Stomach (tissue), 19 donors: ENCODE measurements at places on chromosomes 5 and 9.
A peak's percentile ranks its signal among the peaks of the same experiment; 100 is the strongest.

DNA sequence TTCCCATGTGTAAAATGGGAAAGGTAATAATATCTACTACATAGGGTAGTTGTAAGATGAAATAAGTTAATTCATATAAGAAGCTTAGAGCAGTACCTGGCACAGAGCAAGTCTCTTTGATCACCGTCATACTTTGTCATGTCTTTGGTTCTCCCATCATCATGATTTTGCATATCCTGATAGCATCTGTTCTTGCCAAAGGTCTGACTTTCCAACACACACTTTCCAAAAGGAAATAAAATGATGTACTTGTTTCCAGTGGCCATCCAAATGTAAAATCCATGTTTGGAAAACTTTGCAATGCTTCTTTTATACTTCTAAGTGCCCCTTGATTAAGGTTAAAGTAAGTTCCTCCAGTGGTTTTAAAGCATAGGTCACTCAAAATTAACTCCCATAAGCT is 266.9 kb upstream of the PTGER4 start:
- DNase-seq, result no peak

DNA sequence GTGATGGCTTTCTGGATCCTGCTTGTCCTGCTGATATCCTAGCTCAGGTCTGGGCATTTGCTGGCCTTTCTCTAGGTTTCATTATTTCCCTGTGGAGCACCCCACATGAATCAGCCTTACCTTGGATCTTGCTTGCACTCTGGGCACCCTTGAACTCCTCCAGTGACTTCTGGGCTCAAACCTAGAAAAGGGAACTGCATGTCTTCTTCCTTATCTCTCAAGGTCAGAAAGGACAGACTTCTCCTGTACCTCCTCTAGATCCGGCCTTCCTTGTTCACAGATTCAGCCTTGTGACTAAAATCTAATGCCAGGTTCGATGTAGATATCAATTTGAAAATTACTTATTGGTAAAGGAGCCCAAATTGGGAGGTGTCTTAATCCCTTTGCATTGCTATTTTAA is 267.9 kb downstream of the PARP8 start:
- DNase-seq, result no peak

DNA sequence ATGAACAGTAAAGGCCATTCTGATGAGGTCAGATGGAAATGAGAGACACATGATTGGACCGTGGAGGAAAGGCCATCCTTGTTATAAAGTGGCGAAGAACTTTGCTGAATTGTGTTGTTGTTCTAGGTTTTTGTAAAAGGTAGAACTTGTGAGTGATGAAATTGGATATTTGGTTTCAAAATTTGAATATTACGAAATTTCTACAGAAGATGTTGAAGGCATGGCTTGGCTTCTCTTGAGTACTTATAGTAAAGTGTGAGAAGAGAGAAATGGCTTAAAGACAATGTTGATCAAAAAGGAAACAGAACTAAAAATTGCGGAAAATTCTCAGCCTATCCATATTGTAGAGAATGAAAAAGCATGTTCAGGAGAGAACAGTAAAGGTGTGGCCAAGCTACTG is 166.6 kb upstream of the S1PR3 start:
- DNase-seq, result no peak

GRCh38 chr5:67289763-67290521 is 93.3 kb upstream of the CD180 start:
- no peak for DNase-seq

DNA sequence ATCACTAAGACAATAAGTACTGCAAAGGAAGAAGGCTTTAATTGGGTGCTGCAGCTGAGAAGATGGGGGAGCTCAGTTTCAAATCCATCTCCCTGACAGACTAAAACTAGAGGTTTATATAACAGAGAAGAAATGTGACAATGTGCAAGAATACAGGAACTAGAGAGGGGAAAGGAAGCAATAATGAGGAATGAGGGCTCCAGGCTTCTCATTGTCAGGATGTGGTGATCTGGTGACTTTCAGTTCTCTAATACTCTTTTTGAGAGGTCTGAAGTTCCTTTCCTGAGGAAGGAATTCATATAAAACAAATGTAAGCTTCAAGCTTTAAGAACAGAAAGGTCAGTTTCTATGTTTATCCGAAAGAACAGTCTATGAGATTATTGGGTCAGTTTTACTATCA is 42.5 kb upstream of the SPATA31E1 start:
- DNase-seq, result no peak

- peak; percentile 64 for DNase-seq
Measured at GRCh38 chr5:35369965-35370790, 139.9 kb upstream of the PRLR start.

- no peak for DNase-seq
Measured at GRCh38 chr9:133180953-133181352, 17.2 kb upstream of the GBGT1 start.

- no peak for DNase-seq
Measured at GRCh38 chr5:8633259-8633658, 764.3 kb downstream of the MTRR start.

DNA sequence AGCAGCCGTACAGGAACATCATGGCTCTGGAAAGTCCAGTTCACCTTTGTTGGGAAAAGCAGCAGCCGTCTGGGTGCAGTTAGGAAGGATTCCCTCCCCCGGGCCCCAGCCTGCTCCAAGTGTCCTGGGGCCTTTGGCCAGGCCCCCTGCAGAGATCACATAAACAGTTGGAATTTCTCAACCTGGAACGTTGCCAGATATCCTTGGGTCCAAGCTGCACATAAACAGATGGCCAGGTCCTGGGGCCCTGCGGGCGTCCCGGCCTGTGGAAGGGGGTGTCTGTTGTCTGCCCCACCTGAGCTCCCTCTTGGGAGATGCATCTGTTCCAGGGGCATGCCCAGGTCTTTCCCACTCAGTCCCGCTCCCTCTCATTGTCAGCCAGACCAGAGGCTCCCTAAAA is 92.7 kb downstream of the COL5A1 start:
- peak; percentile 48 for DNase-seq

DNA sequence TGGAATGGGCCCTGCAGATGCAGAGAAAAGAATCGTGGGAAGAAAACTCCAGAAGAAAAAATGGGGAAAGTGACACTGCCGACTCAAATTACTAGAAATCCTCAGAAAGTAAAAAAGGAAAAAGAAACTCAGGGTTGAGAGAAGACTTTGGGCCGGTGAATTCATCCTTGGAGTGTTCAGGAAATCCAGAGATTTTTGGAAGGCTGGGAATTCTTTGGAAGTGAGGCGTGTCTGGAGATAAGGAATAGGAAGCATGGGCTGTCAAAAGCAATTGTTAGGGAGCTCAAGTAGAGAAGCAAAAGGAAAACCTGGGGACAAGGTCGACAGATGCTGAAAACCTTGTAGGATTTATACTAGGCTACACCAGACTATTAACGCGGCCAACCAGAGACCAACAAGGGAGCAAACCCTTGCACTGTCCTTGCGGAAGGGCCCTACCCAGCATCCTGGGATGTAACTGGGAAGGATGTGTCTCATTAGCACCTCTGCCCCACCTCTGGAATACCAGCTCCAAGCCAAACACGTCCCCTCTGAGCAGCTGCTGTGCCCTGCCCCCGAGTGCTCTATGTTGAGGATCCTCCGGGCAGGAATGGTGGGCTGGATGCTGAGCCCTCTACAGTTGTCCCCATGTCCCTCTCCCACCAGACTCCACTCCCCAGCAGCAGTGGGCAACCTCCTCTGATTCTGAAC is 11.6 kb downstream of the DAB2IP start:
- DNase-seq, result no peak

- no peak for DNase-seq
Measured at GRCh38 chr9:88653406-88653805, 118.4 kb downstream of the NXNL2 start.

GRCh38 chr9:19440823-19441580 is 32.2 kb downstream of the ACER2 start:
- no peak for DNase-seq

GRCh38 chr5:115501464-115502210 is 42.9 kb downstream of the FEM1C start:
- no peak for DNase-seq

- no peak for DNase-seq
Measured at GRCh38 chr5:173056783-173057061, 570 bp downstream of the CREBRF start.

DNA sequence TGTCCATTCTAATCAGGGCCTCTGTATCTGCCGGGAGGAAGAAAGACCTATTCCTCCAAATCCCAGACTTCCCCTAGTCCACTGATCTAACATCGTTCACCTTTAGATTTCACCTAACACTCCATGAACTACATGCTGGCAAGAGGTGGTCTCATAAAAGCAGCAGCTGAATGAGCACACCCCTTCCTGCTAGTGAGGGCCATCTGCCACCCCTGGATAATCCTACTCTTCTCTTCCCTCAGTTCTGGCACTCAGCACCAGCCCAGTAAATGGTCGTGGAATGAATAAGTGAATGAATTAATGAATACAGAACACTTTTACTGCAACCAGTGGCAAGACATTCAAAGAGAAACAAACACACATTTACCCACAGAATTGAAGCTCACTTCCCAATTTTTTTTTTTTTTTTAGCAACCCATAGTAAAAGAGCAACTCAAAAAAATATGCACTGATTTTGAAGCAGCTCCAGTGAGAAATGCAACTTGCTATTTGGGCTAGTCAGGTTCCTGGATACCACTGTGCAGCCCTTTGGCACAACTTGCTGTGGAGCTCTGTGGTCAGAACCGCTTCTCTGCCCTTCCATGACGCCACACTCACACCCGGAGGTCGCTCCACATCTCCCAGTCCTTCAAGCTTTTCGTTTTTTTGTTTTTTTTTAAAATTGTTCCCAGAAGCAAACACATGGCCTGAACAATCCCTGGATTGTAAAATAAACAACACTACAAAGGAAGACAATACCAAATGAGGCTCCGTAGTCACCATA is 6.2 kb downstream of the RNF183 start:
- no peak for DNase-seq

DNA sequence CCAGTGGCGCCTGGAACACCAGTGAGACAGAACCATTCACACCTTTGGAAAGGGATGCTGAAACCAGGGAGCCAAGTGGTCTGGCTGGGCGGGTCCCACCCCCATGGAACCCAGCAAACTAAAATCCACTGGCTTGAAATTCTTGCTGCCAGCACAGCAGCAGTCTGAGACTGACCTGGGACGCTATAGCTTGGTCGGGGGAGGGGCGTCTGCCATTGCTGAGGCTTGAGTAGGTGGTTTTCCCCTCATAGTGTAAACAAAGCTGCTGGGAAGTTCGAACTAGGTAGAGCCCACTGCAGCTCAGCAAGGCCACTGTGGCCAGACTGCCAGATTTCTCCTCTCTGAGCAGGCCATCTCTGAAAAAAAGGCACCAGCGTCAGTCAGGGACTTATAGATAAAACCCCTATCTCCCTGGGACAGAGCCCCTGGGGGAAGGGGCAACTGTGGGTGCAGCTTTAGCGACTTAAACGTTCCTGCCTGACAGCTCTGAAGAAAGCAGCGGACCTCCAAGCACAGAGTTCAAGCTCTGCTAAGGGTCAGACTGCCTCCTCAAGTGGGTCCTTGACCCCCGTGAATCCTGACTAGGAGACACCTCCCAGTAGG is 42.0 kb upstream of the FKTN start:
- DNase-seq, result no peak

DNA sequence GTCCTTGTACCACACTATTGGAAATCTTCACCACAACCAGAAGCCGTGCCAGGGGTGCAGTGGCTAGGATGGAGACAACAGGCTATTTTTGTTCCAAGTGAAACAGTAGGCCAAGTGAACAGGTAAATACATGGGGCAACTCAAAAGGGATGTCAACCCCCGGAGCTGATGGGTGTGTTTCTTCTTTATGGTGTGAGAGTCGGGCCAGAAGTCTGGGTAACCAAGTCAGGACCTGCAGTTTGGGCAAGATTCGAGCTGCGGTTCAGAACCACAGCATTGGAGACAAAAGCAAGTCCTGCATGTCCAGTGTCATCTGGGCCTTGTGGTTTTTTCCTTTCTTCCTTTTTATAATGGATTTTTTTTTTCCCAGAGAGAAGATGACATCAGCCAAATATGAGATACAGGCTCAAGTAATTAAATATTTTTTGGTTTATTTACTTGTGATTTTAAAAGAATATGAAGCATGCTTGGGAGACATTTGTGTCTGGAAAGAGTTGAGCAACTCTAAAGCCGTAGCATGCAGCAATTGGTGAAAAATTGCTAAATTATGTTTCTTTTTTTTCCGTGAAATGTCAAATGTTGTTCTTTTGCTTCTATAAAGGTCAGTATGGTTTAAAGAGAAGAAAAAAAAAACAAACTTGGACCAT is 261.6 kb downstream of the ARRDC3 start:
- no peak for DNase-seq

- DNase-seq, result no peak
Measured at GRCh38 chr5:119597728-119598298, 31.5 kb upstream of the FAM170A start.

DNA sequence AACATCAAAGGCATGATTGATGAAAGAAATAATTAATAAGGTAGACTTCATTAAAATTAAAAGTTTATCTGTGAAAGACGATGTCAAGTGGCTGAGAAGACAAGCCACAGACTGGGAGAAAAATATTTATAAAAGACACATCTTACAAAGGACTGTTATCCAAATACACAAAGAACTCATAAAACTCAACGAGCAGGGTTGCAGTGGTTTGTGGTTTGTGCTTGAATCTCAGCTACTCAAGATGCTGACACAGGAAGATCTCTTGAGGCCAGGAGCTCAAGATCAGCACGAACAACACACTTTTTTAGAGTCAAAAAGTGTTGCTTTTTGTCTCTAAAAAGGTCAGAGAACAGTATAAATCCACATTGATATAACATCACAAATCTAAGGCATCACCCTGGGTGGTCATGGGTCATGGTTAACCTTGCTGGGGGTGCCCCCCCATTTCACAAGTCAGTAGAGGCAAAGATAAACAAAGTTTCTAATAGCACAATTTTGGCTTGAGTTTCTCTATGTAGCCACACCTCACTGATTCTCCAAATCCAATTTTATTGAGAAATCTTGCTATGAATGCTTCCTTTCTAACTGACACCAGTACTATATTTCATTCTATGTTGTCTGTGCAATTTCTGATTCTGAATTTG is 342.9 kb upstream of the RPS23 start:
- no peak for DNase-seq
